ENCODE measurements at places on chromosomes 1 and 21. TPM values are rescaled to one million over a fixed set of nuclear protein-coding genes. Genes with fewer than 3 reads are reported as not detected.

The GUCA2B gene
- total RNA-seq: not detected

The COL8A2 gene
- 3.0 TPM for total RNA-seq

DNA sequence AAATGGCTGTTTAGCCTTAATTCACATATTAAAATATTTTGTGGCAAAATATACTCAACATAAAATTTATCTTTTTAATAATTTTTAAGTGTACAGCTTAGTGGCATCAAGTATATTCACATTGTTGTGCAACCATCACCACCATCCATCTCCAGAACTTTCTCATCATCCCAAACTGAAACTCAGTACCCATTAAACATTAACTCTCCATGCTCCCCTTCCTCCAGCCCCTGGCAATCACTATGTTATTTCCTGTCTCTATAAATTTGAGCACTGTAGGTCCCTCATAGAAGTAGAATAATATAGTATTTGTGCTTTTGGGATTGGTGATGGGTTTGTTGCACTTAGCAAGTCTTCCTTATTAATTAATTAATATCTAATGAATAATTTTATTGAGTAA lies 29.4 kb downstream of the CCN1 start:
- DNase-seq: no peak

The LIN28A gene
- total RNA-seq: not detected

The ADORA3 gene
- total RNA-seq: not detected
